ENCODE measurements at places on chromosomes 3 and 15.

DNA sequence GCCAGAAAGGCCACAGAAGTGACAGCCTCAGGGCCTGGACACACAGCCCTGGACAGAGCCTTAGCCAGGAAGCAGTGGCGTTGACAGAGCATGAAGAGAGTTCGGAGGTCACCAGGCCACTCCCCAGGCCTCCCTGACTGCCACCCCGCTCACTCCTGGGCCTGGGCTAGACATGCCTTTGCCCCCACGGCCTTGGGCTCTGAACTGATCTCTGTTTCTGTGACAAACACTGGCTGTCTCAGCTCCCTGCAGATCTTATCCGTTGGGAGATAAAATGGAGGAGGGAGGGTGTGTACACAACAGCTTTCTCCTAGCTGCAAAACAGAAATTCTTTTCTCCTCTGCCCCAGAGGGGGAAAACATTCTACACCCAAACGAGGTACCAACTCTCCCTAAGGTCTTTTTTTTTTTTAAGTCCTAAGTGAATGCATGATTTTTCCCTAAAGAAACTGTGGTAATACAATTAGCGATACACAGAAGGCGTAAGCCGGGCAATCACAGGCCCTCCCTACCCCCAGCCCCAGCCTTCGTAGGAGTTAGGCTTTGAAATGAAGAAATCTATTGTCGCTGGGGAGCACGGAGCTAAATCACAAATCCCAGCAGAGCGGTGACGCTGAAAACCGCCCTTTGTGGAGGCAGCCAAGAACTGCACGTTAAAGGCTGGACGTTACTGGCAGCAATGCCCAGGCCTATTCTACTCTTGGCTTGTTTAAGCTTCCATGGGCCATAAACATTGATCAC lies 45.0 kb downstream of the SRGAP3 start:
- no peak for DNase-seq

DNA sequence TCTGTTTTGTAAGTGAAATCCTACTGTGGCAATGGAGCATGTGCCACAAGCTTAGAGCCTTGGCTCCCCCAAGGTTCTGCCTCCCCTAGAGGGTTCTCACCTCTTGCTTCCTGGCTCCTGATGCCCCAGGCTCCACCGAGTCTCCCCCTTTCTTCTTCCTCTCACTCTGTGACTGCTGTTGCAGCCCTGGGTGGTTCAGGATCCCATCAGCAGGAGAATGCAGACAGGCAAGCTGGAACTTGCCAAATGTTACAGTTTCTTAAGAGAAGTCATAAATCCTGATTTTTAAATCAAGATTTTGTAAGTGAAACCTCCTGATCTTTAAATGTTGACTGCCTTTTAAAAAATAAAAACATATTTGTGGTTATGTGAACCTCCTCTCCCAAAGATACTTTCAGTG lies 133.9 kb downstream of the CCNL1 start:
- DNase-seq: no peak

DNA sequence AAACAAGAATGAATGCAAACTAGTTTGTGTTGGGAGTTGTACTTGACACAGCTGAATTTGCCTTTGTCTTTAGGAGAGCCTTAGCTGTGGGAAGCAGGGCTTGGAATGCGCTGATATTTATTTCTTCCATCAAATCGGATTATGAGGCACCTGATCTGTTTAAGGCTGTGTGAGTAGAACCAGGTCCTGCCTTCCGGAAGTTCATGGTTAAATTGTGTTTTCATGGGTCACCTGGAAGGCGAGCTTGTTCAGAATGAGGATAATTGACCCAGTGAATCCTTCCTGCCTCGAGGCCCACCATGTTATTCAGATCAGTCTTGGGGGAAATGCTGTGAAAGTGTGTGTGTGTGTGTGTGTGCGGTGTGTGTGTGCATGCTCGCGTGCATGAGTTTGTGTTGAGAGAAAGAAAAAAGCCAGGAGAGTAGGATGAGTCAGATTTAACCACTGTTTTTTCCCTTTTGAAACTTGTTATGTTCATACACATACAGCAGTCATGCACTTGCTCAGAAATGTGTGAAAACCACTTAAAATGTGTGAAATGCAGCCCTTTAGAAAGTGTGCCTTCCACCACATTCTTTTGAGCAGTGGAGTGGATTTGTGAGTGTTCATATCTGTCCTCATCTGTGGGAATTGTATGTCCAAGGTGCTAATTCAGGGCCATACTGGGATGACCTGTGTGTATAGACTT lies 36.7 kb downstream of the SMAD3 start:
- peak; percentile 33 for DNase-seq

GRCh38 chr15:98221577-98221976 lies 261.1 kb downstream of the ARRDC4 start:
- no peak for DNase-seq

- DNase-seq: no peak
Measured at GRCh38 chr3:67361323-67361722, 293.1 kb downstream of the SUCLG2 start.

DNA sequence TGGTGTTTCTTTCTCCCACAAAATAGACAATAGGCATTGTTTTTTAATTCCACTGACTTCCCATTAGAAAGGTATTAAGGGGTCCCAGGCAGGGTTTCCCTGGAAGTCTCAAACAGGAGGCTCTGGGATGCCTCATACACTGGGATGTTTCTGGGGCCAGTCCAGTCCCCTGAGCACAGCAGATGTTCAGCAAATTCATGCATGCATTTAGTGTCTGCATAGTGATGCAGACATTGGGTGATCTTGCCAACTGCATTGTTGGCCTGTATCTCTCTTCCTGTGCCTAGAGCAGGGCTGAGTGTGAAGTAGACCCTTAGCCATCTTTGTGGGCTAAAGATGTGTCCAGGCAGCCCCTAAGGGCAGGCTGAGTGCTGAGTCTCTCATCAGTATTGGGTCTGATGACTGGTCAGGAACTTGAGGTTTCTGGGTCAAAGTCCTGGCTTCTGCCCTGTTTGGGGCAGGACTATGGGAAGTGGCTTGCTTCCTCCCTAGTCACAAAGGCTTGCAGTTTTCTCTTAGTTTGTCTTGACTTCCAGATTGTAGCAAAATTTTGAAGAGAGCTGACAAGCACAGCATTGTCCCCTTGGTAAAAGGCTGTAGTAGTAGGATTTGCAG lies 56.5 kb downstream of the BSN start:
- DNase-seq: no peak

GRCh38 chr3:113441051-113441770 lies at the start of gene CFAP44:
TSS of gene CFAP44 (minus strand) at chr3:113441493. CDS start at chr3:113433664, 7,829 bp downstream.
- DNase-seq: peak; percentile 17
